Stimulated activated effector memory CD8-positive, alpha-beta T cell treated with anti-CD3 and anti-CD28 coated beads, Interleukin-12 subunit alpha, Interleukin-12 subunit beta, amount 100 ng/mL, for 72 hours (primary cell): ENCODE measurements at places on chromosomes 7 and 10.
A peak's percentile ranks its signal among the peaks of the same experiment; 100 is the strongest.

DNA sequence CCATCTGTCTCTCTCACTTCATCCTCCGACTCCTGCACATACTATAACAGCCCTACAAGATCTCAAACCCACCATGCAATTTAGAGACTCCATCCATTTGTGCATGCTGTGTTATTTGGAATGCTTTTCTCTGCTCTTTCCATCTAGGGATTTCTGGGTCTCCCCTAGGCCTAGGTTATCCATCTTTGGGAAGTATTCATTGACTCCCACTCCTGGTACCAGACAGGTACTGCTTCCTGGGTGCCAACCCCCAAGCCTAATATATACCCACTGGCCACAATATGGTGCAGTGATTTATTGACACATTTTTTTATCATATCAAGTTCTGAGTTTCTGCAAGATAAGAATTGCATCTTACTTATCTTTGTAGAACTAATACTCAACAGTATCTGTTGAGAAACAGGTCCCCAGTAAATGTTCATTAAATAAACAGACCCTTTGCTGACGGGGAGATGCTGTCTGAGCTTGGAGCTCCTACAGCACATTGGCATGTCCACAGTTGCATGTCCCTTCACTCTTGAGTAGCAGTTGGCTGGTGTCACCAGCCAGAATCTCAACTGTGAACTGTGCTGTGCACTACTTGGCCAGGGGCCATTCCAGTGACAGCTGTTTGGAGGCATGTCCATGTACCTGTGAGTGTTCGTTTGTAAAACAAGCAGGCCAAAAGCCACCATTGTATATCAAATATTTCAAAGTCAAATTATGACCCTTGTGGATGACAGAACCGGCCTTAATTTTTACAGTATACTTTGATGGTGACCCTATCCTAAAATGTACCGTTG is 223.3 kb upstream of the NFE2L3 start:
- no peak for DNase-seq

- no peak for DNase-seq
These were observed 15.0 kb downstream of the INSIG1 start for GRCh38 chr7:155312633-155313032.

DNA sequence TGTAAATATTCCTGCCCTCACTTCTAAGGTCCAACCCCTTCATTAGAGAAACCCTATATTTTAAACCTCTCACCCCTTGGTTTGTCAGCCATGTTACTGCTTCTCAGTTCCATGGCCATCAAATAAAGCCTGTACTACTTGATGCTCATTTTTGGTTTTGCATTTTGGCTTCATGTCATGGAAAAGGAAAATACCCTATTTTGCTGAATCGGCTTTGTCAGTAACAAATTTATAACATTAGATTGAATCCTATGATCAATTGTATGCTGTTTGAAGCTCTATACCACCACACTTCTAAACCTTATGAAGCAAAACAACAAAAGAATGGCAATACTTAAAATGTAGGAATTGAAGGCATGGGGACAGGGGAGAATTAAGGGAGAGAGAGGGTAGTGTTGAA is 333.1 kb downstream of the ETV1 start:
- DNase-seq: no peak

- DNase-seq: no peak
These were observed 73.9 kb downstream of the CHRM2 start for GRCh38 chr7:136942401-136942800.

- DNase-seq: peak; percentile 10
These were observed 89.3 kb downstream of the SLIT1 start for GRCh38 chr10:97096261-97097083.

DNA sequence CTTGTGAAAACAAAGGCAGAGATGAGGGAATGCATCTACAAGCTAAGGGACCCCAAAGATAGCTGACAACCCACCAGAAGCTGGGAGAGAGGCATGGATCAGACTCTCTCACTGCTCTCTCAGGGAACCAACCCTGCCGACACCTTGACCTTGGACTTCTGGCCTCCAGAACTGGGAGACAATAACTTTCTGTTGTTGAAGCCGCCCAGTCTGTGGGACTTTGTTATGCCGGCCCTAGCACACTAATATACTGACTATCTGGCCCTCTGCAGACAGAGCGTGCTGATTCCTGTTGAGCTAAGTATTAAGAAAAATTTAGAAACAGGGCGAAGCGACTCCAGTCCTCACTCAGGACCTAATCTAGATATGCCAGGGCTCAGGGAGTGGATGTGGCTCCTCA is 144.3 kb upstream of the TCF7L2 start:
- no peak for DNase-seq

- no peak for DNase-seq
These were observed 5.2 kb upstream of the HTR7 start for GRCh38 chr10:90862908-90863514.

GRCh38 chr7:27249724-27250556 is 7.3 kb downstream of the EVX1 start:
- DNase-seq: no peak

DNA sequence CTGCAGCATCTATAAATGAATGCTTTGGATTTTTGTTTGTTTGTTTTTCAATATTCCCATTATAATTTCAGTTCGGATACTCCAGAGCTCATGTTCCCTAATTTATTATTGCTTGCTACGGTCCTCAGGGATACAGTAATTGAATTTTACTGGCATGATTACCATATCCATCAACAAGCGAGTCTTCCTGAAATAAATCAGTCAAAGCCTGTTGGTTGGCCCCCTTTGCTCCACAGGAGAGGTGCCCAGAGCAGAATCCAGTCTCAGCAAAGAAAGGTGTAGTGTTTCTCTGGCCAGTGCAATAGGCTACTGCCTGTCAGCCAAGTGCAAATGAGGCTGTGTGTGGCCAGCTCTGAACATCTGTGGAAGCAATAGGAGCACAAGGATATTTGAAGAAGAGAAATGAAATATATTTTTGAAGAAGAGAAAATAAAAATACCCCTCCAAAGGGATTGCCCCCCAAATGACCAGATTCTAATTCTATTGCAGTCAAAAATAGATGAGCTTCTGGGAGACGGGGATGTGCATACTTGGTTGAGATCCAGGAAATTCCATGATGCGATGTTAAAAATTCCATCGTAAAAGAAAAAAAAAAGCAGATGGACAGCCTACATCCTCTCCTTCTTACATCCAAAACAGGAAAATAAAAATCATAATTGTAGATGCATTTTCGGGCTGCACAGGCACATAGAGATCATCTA is 18.1 kb downstream of the TRIL start:
- DNase-seq: no peak
